ENCODE measurements at places on chromosomes 2 and 18.

GRCh38 chr2:19801367-19802080 lies 100.3 kb downstream of the TTC32 start:
- DNase-seq: peak; percentile 98

DNA sequence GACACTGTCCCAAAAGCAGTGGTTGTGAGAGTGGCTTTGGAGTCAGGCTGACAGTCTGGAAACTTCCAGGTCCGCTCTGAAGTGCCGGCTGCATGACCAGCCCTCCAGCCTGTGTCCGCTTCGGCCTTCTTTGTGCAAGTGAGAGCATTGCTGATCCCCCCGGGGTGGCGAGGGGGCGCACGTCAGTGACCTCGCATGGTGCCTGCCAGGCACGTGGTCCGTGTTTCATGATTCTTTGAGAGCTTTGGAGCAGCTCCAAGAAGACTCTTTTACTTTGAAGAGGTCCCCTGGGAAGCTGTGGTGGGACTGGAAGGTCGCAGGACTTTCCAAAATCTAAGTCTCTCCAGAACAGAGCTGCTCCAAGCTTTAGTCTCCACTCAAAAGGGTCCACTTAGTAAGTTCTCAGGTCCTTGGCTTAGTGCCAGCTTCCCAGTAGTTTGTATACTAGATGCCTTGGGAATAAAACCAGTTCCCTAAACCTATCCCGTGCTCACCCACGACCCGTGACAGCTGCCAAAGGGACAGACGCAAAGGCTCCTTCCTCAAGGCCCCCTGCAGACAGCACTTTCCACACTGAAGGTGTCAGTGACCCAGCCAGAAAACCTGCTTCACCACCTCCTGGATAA lies 68.8 kb downstream of the ADI1 start:
- DNase-seq: no peak

DNA sequence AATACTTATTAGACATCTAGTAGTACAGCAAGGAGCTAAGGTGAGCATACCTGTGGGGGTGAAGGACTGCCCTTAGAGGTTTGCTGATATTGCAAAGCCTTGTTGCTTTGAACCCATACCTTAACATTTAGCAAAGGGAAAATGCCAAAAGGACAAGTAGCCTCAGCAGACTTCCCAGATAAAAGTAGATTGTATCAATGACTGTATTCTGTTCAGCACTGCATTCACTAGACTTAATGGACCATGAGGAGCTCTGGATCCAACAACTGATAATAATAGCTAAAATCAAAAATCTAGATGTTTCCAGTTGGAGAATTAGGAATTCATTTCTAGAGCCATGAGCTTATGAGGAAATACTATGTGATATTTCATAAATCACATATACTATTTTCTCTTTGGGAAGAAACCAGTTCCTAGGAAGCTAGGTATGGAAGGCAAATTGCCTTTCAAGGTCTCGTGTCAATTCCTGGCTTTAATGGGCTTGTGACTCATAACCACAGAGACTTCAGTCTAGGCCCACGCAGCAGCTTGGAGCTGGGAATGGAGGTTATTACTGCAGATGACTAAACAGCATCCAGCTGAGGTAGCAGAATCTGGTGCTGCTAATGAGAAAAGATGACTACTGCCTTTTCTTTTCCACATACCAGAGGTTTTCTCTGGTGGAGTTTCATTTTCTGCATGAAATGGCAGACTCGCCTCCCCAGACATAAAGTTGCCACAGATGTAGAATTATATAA lies 191.2 kb upstream of the NABP1 start:
- peak; percentile 100 for DNase-seq

DNA sequence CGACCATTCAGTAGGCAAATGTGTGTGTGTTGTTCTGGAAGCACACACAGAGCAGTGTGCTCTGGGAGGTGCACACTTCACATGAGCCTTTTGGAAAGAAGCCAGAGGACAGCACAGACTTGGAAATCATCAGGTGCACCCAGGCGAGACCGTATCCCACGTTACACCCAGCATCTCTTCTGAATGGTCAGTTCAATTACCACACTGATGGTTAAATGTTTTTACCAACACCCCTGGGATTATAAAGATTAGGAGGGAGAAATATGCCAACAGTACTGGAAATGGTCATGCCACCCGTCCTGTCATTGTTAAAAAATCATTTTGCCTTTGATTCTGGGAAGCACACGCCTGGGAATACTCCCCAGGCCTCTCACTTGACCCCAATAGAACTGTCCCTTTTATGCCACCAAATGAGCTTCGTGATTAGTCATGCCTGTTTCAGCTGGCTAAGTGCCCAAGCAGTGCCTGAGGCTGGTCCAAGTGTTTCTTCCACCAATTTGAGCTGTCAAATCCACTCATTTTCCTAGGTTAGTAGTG lies 183.7 kb downstream of the NRP2 start:
- DNase-seq: peak; percentile 27

DNA sequence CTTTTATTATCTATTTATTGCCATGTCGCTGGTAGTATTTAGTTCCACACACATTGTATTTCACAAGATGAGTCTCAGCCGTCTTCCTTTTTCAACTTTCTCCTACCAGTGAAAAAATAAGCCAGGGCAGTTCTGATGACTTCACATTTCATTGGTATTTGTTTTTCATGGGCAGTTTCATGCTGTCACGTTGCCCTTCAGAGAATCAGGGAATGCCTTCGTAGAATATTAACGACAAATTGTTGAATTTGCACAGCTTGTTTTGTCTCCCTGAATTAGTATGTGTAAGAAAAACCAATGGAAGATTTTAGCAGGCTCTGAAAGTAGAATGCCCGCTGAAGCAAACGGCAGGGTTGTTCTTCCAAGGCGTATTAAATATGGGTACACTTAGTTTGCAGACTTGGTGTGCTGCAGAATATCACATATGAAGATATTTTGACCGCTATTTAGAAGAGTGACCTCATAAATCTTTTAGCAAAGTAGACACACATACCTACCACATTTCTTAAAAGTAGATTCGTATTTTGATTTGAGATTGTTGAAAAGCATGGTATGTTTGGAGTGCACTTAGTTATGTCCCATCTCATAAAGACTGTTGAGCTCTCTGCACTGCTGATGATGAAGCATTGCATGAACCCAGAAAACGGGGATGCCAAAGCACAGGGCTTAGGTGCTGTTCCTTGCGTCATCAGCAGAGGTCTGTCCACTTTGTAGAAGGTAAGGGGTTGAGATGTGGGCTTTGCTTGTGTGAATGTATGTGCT lies 2.9 kb downstream of the NEDD4L start:
- DNase-seq: no peak

- no peak for DNase-seq
These were observed 17.3 kb upstream of the TAF4B start for GRCh38 chr18:26208977-26209376.

DNA sequence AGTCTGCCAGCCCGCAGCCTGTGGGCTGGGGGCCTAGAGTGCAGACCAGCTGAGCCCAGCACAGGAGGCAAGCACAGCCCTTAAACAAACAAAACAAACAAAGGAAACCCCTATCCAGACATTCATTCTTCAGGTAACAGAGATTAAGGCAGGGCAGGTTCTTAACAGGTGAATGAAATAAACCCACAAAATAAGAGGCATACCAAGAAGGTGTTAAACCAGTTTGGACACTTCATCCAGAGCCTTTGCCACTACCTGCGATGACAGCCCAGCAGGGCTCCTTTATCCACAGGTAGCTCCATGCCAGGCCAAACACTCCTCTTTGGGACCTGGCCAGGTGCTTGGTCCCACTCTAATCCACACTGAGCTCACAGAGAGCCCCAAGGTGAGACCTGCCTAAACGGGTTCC lies 209.7 kb upstream of the SIX2 start:
- DNase-seq: no peak

- DNase-seq: no peak
These were observed 1.1 kb downstream of the MAPK4 start for GRCh38 chr18:50560681-50561629.

DNA sequence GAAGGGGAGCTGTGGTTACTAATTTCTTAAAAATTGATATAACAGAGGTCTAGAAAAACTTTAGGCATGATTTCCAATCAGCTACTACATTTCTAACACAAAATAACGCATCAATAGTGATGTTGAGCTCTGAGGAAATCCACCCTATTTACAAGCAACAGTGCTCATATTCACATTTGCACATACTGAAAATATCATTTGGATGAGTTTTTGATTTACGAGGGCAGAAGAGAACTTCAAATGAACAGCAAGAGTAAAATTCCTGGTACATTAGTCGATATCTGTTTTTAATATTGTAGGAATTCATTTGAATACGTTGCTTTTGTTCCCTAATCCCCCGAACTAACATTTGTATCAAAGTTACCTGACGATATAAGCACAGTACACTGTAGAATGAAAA lies 761.0 kb upstream of the POU3F3 start:
- DNase-seq: no peak

DNA sequence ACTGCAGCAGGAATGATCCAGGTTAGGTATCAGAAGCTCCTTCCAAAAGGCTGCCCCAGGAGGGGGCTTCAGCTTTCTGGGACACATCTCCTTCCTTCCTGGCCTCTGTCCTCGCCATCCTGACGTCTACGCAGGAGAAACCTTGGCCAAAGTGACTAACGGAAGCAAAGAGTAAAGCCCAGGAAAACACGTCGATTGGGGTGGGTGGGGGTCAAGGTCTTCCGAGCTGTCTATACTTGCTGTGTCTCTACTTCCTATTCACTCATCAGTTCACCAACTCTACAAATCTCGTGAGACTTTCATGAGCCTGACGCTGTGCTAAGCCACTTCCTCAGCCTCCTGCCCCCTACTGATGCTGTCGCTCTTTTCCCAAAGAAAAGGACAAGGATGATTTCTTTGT lies 212.6 kb downstream of the TNS1 start:
- DNase-seq: no peak

DNA sequence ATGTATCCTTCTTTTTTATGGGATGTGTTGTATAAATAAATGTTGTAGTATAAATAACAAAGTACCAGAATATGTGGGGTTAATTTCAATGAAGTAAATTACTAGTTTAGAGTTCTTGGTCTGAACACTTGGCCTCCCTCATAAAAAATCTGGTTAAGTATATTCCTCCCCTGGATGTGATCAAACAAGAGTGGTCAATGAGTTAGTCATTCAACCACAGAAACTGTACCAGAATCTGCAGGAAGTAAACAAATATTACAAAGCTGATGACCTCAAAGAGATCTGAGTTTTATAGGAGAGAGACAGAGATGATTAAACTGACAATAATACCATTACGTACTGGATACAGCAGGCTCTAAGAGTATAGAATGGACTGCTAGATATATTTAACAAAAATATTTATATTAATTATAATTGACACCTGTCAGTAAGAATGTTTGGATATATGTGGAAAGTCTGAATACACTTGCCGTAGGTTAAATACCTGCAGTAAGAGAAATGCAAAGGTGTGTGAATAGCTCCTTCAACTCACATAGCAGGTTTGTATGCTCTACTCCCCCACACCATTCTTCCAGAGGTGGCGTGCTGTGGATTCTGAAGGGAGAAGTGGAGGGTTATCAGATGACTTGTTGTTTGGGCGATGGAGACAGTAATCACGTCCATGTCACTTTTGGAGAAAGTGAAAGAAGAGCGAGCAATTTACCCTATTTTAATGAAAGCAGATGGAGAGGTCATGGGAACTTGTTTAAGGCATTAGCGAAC lies 108.3 kb upstream of the LRATD1 start:
- peak; percentile 76 for DNase-seq

DNA sequence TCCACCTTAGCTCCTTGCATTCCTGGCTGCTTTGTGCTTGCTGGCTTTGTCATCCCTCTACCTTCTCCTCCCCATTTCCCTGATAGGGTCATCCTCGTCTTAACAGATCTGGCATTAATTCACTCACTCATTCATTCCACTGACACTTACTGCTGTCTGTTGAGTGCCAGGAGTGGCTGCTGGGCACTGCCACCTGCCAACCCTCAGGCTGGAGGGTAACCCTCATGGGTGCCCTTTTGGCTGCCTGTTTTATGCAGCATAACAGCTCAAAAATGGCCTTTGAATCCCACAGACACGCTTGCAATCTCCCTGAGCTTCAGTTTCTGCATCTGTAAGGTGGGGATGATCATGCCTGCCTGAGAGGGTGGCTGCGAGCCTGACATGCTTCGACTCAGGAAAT lies 25.2 kb downstream of the FHOD3 start:
- DNase-seq: no peak

- DNase-seq: peak; percentile 79
These were observed 204.5 kb downstream of the ARL4C start for GRCh38 chr2:234292205-234292961.

DNA sequence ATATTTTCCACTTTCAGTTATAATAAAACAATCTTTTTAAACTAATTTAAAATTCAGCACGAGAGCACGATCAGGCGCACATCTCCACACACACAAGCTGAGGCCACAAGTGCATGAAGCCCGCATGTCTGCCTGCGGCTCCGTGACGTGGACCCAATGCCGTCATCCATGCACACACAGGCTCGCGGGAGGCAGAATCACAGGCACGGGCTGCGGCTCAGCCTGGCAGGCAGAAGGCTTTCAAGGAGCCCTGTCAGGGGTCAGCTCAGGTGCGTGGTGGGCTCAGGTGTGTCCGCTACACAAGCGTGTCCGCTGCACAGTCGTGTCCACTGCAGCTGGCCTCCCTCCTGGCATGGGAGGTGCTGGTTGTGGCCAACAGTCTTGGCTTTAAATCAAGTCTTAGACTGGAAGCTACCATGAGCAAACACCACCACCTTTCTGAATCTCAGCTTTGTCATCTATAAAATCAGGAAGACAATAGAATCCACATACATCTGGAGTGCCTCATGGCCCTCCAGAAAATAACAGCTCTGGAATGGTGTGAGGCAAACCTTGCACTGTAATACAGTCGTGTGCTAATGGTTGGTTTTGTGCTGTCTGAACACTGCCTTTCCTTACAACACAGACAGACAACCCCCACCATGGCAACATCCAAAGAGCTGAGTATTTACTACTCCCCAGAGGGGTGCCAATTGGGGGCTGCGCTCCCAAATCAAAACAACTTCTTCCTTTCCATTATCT lies 210.1 kb downstream of the NDUFA10 start:
- DNase-seq: no peak

DNA sequence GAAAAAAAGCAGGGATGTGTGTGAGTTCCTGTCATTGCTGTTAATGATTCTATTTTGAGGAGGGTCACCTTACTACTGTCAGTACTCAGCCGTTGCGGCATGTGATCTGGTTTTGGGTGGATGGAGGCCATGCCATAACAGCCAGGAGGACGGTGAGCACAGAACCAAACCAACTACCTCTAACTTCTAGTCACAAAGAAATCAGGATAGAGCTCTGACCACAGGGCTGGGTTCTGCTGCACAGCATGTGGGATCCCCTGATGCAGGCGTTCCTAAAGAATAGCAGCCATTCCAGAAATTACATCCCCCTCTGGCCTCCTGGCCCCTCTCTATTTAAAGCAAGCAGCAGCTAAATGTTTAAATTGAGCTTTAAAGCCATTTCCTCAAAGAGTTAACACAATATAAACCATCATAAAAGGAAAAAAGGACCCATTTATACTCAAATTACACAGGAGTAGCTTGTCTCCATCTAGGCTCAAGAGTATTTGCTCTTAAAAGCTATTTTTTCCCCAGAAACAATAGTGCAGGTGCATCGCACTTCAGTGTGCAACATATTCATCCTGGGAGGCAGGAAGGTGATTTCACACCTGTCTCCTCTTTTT lies 786.4 kb downstream of the RNF144A start:
- DNase-seq: no peak

GRCh38 chr2:153196378-153197058 lies 282.0 kb downstream of the RPRM start:
- no peak for DNase-seq

Data from astrocyte (in vitro differentiated cells and primary cell).